ENCODE measurements at places on chromosomes 7 and 10.

DNA sequence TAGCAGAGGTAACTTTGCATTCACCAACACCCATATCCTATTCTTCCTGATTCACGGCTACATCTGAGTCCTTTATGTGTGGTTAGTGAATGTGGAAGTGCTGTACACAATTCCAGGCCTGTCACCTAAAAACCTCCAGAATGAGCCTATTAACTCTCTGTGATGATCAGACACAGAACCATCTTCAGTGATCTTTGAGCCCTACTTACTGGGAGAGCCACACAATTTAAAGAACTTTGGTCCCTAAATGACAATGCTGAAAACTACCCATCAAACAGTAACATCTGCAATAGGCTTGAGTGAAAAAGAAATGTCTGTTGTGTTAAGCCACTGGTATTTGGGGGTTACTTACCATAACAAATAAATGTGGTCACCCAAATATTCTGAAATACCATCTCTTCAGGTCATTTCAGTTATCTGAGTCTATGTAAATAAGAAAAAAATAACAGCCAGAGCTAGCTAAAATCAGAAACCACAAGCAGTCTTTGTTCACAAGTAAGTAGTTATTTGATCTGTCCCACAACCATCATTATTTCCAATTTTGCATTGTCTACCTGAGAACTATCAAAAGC, 145.7 kb downstream of the HGF start:
- no peak for DNase-seq

DNA sequence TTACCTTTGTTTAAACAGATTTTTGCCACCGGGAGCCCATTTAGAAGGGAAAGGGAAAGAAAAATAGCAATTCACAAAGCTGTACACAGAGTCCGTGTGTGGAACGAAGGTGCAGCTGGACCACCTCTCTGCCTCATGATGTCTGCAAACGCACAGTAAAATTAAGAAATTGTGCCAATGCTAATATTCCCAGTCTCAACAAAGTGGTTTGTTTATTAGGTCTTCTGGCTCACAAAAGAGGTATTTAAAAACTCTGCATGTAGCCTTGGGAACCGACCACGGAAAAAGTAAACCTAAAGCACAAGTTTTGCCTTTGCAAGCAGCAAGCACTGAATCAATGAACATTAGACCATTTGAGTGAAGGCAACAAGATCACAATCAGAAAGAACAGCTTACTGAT, 57.7 kb downstream of the CREB3L2 start:
- DNase-seq: no peak

DNA sequence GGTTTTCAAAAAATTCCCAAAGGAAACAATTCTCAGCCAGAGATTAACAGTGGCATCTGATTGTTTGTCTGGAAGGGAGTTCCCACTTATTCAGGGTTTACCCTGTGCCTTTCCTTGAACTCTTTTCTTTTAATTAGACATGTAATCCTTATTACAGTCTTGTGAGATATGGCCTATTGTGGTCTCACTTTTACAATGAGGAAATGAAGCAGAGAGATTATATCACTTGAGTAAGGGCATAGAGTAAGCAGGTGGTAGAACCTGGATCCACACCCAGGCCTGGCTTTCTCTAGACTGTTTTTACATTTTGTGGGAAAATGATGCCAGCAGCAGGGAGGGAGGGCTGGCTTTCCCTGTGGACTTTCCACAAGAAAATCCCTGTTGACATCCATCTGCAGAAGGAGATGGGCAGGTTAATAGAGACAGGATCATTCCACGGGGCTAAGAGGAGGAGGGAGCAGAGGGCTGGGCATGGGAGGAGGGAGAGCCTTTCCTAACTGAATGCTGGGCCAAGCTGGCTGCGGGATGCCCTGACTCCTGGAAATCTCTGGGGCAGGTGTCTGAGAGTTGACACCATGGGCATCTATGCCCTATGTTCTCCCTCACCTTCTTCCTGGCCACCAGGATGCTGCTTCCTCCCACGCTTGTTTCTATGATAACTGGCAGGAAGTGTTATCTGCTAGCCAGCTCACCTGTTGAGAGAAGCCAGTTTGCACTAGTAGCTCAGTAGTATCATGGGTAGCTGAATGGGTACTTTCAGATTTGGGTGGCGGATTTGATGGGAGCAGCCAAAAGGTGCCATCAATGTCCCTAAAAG, 28.7 kb upstream of the ARHGAP22 start:
- no peak for DNase-seq

GRCh38 chr10:4127518-4128315, 342.7 kb upstream of the KLF6 start:
- no peak for DNase-seq
